Right lobe of liver (tissue), 6 donors: ENCODE measurements at places on chromosomes 7 and 10. TPM values are rescaled to one million over a fixed set of nuclear protein-coding genes. Genes with fewer than 3 reads are reported as not detected.

DNA sequence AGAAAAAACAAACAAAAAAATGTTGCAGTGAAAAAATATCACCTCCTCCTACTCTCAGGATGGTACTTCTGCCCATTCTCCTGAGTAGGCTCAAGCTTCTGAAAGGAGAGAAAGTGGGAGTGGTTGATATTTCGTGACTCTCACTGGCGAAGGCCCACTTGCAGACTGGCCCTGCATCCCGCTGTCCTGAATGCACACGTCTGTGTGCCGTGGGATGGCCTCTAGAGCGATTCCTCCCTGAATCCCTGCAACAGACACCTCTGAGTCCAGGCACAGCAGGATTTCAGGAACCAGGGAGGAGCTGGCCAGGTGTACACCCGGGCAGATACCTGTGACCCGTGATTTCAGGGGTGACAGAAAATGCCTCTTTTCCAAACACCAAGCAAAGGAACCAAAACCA is 319.2 kb downstream of the DPP6 start:
- no peaks in the 10 kb centered on the region for H3K4me1 ChIP-seq
- H3K27me3 ChIP-seq = no peaks in the 10 kb centered on the region
- no peak overlapping the region for H3K27ac ChIP-seq
- no peak overlapping the region for H3K4me3 ChIP-seq
- DNase-seq = no peak
- no peaks in the 10 kb centered on the region for H3K36me3 ChIP-seq

GRCh38 chr10:96765406-96766240 is 45.3 kb upstream of the PIK3AP1 start:
- H3K36me3 ChIP-seq = no peaks in the 10 kb centered on the region
- no peak overlapping the region for H3K4me3 ChIP-seq
- H3K27ac ChIP-seq = no peak overlapping the region
- H3K4me1 ChIP-seq = no peaks in the 10 kb centered on the region

DNA sequence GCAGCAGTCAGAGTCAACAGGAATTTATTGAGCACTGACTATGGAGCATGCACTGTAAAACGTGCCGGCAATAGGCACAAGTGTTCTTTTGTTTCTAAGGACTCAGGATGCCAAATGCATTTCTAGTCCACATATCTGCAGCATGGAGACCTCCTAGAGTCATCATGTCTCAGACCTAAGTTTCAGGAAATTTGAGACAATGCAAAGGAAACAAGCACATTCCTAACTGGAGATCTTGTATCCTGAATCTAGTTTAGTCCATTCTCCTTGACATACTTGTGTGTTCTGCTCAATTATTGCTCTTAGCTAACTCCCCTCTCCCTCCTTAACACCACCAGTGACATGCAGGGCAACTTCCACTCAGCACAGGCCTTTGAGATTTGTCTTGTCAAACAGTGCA is 173.2 kb downstream of the ZNF438 start:
- DNase-seq = no peak
- no peaks in the 10 kb centered on the region for H3K4me1 ChIP-seq
- H3K4me3 ChIP-seq = no peak overlapping the region
- H3K36me3 ChIP-seq = no peaks in the 10 kb centered on the region

- H3K27me3 ChIP-seq = no peaks in the 10 kb centered on the region
- no peaks in the 10 kb centered on the region for H3K4me1 ChIP-seq
- DNase-seq = no peak
- H3K4me3 ChIP-seq = no peak overlapping the region
- no peak overlapping the region for H3K27ac ChIP-seq
Observed at GRCh38 chr7:140034421-140034820, 28.3 kb downstream of the PARP12 start.

GRCh38 chr10:88147000-88147798 is 283.8 kb downstream of the PTEN start:
- H3K4me3 ChIP-seq = no peak overlapping the region
- no peaks in the 10 kb centered on the region for H3K27me3 ChIP-seq
- no peaks in the 10 kb centered on the region for H3K4me1 ChIP-seq
- no peak overlapping the region for H3K27ac ChIP-seq
- no peak for DNase-seq

- no peak for DNase-seq
- H3K36me3 ChIP-seq = no peaks in the 10 kb centered on the region
- H3K4me3 ChIP-seq = no peak overlapping the region
Observed at GRCh38 chr7:114008696-114009095, 89.9 kb upstream of the PPP1R3A start.

DNA sequence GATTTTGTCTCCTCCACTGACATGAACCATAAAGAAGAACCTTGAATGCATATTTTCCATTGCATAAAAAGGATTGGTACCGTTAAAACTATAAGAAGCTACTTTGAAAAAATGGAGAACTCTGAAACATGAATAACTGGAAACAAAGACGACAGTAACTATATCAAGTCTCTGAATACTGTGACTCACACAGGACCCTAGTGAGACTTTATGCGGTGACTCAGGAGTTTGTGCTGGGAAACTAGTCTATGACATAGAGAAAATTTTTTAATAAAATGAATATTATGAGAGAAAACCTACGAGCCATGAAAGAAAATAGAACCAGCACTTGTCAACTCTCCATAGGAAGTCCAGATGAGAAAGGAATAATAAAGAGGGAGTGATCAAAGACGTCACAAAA is 339.9 kb upstream of the ADARB2 start:
- H3K36me3 ChIP-seq = no peaks in the 10 kb centered on the region
- DNase-seq = no peak
- no peaks in the 10 kb centered on the region for H3K27me3 ChIP-seq
- H3K4me3 ChIP-seq = no peak overlapping the region

DNA sequence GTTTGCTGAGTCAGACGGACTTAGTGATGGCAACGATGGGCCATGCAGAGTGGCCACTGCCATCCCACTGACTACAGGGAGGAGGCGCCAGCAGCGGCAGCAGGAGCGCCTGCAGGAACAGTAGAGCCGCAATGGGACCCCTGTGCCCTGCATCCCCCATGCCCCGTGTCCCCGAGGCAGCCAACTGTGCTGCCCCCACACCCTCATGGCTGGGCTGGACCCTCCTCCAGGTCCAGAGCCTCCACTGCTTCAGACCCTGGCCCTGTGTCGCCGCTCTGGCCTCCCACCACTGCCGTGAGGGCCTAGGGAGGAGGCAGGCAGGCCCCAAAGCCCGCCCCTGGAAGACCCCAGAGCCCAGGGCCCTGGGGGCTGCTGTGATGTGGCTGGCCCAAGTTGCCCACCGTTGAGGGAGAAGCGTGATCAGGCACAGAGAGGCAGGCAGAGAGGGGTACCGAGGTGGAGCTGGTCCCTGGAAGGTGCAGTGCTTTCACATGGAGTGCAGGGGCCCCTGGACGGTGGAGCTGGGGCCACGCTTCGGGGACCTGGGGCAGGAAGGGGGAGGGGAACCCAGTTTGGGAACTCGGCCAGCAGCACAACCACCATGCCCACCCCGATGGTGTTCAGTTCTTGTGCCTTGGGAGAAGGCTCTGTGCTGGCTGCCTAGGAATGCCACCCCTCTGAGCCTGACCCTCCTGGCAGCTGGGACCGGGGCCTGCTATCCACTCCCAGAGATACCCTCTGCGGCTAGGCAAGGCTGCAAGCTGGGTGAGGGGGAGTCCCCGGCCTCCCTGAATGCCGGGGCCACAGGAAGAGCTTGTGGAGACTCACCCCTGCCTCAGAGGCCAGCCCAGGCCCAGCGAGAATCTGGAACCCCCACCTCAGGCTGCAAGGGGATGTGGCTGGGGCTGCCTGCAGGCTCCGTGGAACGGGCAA is 32.6 kb downstream of the DKK1 start:
- H3K36me3 ChIP-seq = no peaks in the 10 kb centered on the region
- H3K4me1 ChIP-seq = no peaks in the 10 kb centered on the region
- no peak overlapping the region for H3K4me3 ChIP-seq
- H3K27me3 ChIP-seq = no peaks in the 10 kb centered on the region

- H3K4me3 ChIP-seq = no peak overlapping the region
- peak; percentile 47 for DNase-seq
- H3K27me3 ChIP-seq = no peaks in the 10 kb centered on the region
- no peaks in the 10 kb centered on the region for H3K36me3 ChIP-seq
Observed at GRCh38 chr10:46293832-46294640, 7.2 kb downstream of the ANTXRL start.

VSTM4 gene
- 3.3 TPM for total RNA-seq

NUTM2A gene
- 0.56 TPM for total RNA-seq
